ENCODE measurements at places on chromosomes 12 and 14.
A peak's percentile ranks its signal among the peaks of the same experiment; 100 is the strongest.

GRCh38 chr14:55654243-55654642 lies 74.2 kb downstream of the KTN1 start:
- no peak for DNase-seq

- no peak for DNase-seq
Measured at GRCh38 chr12:105928436-105928835, 210.3 kb downstream of the NUAK1 start.

DNA sequence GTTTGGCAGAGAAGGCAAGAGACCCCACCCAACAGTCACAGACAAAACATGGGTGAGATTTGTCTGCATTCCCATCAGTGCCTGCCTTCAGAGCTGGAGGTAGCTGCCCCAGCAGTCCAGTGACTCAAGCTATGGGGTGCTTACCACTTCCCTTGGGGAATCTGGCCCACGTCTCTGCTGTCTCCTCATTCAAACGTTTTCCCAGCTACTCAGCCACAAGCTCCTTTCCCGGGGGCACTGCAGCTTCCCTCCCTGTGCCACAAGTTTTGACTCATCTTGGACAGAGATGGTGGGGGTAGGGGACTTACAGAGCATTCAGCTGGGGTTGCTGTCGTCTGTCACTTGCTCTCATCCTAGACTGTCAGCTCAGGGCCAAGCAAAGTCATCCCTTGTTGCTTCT lies 66.6 kb downstream of the FBXL14 start:
- DNase-seq: no peak

GRCh38 chr12:116028619-116029018 lies 248.9 kb downstream of the MED13L start:
- DNase-seq: no peak

GRCh38 chr14:37150414-37150813 lies 22.0 kb downstream of the SLC25A21 start:
- DNase-seq: no peak

GRCh38 chr12:111069886-111070285 lies 149.5 kb upstream of the MYL2 start:
- no peak for DNase-seq

- peak; percentile 58 for DNase-seq
Measured at GRCh38 chr12:109944561-109945359, 44.7 kb downstream of the TCHP start.

- no peak for DNase-seq
Measured at GRCh38 chr14:81260732-81261131, 40.0 kb upstream of the GTF2A1 start.

DNA sequence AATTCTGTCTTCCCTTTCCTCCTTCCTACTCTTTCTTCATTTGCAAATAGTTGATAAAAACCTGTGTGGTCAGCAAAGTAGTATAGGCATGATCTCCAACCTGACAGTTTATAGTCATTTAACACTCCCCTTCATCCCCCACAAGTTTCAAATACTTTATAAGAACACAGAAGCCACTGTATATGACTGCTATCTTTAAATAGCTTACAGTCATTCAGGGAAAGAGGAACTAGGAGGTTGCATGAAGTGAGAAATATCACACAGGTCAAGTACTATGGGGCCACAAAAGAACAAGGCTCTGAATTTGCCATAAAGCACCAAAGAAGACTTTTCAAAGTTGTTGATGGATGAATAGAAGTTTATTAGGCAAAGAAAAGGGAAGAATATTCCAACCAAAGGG lies 431.3 kb downstream of the NPAS3 start:
- DNase-seq: no peak

DNA sequence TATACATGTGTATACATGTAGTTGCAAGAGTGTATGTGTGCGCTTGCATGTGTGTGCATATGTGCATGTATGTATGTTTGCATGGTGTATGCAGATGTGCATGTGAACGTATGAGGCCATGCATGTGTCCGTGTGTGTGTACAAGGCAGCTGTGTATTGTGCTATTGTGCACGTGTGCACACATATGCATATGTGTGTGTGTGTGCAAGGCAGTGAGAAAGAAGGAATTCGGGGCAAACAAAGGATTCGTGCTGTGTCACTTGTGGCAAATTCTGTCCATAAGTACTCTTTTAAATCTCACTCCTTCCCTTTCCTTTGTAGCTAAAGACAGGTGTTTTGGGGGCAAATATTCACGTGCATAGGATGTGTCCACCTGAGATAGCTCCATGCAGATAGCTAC lies 227.1 kb downstream of the VRK1 start:
- DNase-seq: no peak
